NCI-H1694 (cell line): ENCODE measurements at places on chromosomes 3 and 15.
A peak's percentile ranks its signal among the peaks of the same experiment; 100 is the strongest.

DNA sequence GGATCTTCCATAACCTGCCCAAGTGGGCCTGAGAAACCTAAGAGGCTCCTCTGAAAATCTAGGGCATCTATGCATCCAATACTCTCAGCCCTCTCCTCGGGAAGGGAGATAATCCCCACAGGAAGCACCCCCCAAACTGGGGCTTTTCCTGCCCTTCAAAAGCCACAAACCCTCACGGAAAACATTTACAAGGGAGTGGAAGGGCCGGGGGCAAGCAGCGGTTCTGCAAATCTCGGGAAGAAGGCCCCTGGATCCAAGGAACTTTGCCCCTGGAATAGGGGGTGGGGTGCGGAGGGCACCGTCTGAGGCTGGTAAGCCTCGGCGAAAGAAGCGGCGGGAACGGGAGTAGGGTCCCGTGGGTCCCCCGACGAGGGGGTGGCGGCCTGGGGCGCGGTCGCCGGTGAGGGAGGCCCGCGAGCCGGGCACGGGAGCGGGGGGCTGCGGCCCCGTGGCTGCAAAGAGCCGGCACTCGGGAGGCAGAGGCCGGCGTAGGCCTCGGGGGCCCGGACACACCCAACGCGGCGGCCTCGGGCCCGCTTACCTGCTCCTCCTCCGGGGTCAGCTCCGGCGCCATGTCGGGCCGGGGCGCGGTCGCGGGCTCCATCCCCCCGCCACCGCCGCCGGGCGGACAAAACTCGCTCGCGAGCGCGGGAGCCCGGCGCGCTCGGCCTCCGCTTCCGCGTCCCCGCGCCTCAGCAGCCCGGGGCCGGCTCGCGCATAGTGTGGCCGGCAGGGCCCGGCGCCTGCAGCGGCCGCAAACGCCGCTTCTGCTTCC is 755 bp downstream of the PTPN9 start:
- DNase-seq: no peak

DNA sequence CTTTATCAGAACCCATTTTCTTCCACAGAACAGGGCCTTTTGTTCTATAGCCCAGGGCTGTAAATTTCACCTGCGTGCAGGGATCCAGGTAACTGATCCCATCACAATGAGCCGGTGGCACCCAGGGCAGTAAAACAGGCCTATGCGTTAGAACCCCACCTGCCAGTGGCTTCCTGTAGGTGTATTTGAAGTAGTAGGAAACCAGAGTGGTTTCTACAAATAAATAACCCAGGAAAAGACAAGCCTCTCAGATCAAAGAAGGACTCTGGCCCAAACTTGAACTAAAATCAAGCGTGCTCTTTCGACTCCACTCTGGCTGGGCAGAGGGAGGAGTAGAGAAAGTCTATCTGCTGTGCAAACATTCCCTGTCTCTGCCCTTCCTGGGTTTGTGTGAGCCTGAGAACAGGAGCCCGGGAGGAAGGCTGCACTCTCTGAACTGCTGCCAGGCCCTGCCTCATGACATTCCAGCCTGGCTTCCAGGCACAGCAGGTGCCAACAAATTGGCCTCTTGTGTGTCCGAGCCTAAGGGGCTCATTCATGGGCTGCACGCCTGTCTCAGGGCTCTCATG is 77.7 kb downstream of the CEMIP start:
- no peak for DNase-seq

GRCh38 chr3:24854748-24855147 is 360.1 kb upstream of the THRB start:
- peak; percentile 2 for DNase-seq

DNA sequence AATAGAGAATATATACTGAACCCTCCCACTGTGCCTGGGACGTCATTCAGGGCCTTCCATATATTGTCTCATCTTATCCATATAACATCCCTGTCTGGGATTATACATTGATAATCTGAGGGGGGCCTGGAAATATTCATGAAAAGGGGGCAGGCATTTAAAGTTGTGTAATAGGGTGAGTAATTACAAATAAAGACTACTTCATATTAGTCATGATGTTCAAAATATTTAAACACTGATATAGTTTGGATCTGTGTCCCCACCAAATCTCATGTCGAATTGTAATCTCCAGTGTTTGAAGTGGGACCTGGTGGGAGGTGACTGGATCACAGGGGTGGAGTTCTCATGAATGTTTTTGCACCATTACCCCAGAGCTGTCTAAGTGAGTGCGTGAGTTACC is 97.8 kb downstream of the AQP9 start:
- DNase-seq: no peak

DNA sequence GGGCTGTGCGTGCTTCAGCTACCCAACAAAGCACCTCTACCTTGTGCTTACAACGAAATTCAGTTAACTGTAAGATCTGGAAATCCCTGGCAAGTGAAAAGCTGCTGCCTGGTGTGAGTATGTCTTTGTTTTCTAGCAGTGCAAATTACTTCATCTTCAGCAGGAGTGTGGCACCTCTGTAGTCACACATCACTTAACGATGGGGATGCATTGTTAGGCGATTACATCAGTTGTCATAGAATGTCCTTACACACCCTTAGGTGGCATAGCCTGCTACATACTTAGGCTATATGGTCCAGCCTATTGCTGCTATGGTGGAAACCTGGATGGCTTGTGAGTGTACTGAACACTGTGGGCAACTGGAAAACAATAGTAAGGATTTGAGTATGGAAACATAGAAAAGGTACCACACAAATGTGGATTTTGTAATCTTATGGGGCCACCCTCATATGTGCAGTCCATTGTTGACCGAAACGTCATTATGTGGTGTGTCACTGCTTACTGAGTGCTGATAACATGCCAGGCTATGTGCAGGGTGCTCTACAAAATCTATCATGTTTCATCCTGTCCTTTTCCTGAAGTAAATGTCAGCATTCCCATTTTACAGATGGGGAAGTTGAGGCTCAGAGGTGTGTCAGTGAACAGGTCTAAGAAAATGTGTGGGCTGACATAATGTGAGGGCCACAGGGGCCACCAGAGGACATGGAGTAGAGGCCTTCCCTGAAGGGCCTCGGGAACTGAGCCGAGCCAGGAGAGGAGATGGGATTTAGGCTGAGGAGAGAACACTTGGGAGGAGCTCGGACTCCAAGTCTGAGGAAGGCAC is 173.5 kb downstream of the VGLL4 start:
- no peak for DNase-seq

DNA sequence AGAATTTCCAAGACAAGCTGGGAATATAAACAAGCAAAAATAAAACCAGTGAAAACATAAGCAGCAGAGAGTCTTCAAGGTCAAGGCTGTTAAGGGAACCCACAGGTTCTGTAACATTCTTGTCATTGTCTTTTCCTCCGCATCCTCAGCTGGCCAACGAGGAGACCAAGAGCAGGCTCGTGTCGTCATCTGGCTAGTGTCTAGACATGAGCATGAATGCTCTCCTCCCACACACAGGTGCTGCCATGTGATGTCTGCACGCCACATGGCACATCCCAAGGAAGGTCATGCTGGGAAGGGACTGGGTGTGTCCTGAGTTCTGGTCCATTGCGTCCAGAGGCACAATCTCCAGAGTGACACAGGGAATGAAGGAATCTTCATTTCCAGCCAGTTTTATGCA is 156.2 kb downstream of the POLR2M start:
- DNase-seq: no peak

GRCh38 chr3:60206206-60206605 is 1045.0 kb downstream of the FHIT start:
- DNase-seq: no peak

- no peak for DNase-seq
These were observed 466.1 kb upstream of the ATP11B start for GRCh38 chr3:182327196-182327681.

GRCh38 chr15:62598217-62598616 is 433.1 kb upstream of the C2CD4B start:
- DNase-seq: no peak

- DNase-seq: no peak
These were observed 59.4 kb downstream of the GABRB3 start for GRCh38 chr15:26713498-26713897.
